ENCODE measurements at places on chromosomes 3 and 15.
A peak's percentile ranks its signal among the peaks of the same experiment; 100 is the strongest.

GRCh38 chr3:168061332-168061996 is 34.3 kb downstream of the GOLIM4 start:
- no peak for DNase-seq

DNA sequence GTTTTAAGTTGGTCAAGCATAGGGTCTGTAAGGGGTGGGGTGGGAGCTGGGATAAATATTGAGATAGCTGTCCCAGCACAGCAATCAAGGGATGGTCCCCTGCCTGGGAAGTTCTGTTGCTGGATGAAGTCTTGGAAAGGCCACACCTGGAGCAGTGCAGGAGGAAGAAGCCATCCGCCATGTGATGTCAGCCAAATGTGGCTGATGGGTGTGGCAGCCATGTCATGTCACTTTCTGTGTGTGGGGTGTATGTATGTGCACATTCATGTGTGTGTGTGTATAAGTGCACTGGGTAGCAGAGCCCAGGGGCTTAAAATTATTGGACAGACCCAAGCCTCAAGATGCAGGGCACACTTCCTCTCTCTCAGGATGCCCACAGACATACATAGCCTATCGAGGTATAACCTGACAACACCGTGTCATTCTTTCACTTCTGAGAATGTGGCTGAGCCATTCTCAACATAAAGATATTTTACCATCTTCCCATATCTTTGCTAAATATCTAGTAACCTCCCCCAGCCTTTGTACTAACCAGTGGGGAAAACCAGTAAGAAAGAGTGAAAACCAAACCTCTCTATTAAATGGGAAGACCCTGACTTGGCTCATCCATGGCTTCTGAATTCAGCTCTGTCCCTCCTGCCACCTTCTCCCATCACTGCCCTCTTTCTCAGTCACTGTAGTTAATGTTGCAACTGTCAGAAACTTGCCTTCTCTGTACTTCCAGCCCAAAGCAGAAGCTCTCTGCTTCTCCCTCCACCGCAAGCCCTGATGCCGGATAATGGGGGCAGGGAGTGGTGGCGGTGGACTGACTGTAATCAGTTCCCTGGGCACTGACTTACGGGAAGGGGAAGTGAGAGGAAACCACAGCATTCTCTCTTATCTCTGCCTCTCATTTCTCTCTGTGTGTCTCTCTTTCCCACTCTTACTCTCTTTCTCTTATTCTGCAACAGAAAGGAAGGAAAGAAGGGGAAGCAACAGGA is 11.2 kb downstream of the TNFSF10 start:
- DNase-seq = no peak

DNA sequence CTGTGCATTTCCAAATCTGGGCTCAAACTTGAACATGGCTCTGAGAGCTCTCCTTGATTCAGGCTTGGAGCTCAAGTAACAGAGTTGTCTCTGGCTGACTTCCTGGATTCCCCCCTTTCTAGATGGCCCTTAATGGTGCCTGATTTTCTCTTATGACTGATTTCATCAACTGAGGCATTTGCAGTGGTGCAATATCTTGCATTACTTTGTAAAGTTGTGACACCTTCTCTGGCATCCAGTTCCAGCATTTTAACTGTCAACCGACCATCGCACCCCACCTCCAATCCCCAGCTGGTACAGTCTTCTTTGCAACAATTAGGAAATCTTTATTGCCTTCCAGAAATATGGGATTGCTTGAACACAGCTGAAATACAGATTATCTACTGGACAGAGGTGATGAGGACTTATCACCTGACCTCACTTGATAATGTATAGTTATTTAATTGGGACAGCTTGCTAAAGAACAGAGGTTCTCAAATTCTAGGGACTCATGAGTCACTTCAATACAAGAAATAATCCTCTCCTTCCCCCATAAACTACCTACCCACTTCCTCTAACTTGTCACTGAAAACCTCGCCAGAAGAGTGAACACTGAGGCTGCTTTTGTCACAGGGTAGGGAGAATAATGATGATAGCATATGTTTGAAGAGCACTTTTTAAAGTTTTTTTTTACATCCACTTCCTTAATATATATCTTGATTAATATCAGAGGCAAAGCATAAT is 41.8 kb downstream of the FILIP1L start:
- no peak for DNase-seq

GRCh38 chr15:83205725-83206324 is 1.8 kb downstream of the HDGFL3 start:
- DNase-seq = no peak

- DNase-seq = no peak
Observed at GRCh38 chr3:59535791-59536221, 486.0 kb upstream of the CFAP20DC start.

DNA sequence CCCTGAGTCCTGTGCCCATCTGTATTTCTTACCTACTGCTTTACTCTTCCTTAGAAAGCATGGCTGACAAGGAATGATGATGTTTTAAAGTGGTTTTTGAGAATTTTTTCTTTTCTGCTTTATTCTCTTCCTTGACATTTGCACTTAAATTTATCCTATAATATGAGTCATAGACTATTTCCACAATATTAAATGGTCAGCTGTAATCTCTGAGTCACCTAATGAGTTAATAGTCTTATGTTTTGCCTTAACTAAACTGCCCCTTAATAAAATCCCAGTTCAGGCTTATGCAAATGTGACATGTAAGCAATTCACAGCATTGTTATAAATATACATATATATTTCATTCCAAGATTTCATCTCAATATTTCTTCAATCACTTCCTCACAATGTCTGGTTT is 23.8 kb downstream of the MEIS2 start:
- no peak for DNase-seq

- no peak for DNase-seq
Observed at GRCh38 chr15:101288905-101289513, 6.0 kb downstream of the SNRPA1 start.

GRCh38 chr3:120049881-120050539 is 44.2 kb downstream of the GSK3B start:
- no peak for DNase-seq

DNA sequence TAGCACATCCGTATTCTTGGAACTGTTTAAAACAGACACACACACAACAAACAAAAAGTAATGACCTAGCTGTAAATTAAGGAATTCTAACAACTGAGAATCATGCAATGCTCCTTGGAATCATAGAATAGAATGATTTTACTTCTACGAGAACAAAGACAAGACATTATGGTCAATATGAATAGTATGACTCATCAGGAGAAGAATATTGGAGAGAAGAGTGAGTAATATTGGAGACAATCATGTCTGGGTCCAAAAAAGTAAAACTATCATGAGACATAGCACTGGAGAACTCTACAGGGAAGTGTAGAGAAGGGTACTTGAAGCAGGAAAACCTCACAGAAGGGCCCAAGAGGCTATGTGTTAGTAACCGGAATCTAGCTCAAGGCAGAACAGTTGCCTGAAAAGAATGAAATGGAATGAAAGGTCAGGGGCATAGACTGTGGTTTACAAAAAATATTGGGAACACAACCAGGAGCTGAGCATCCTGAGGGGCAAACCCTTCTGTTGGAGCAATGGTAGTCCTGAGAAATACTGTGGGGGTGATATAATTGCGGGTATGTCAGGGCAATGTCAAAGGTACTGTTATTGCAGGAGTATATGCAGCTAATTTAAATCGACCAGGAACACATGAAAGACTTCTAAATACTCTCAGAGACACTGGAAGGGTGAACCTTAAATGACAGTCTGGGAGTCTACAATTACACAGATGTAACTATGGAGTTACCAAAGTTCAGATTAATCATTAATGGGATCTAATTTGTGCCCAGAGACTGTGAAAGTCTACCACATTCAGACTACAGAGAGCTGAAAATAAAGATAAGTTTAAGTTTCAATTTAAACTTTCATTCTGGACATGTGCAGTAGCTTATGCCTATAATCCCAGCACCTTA is 201.2 kb downstream of the BCHE start:
- no peak for DNase-seq

GRCh38 chr3:105032541-105032940 is 334.2 kb upstream of the ALCAM start:
- no peak for DNase-seq

DNA sequence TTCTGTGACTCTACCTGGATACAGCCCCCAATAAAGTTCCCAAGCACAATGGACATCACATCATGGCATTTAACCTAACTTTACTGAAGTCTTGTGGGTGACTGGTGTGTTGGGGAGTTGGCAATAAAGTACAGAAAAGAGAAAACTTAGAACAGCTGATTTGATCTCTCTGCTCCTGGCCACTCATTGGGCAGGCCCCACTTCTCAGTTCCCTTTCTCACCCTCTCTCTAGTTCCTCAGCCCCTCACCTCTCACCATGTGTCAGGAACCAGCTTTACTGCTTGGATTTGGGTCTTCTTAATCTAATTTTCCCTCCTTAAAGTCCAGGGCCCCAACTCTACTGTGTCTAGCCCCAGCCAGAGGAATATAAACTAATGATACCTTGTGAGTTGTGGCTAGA is 713 bp upstream of the MUC13 start:
- DNase-seq = no peak

DNA sequence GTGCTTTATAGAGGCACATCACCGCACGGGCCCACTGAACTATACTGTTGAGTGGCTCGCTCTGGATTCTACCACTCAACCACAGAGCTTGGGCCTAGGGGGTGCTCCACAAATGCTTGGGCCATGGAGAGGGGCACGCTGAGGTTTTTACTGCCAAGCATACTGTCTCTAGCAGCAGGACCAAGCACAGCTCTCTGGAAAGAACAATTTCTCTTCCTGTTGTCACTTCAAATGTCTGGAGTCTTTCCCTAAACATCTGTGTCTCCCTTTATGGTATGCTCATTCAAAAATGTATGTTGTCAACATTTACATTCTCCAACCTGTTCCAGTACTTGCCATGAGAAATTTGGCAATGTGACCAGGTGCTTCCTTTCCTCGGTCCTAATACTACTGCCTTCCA is 114.7 kb upstream of the TPM1 start:
- DNase-seq = no peak

GRCh38 chr3:69926385-69926784 is 73.1 kb upstream of the SAMMSON start:
- DNase-seq = no peak

- DNase-seq = no peak
Observed at GRCh38 chr3:114597871-114598270, 304.0 kb downstream of the TIGIT start.

DNA sequence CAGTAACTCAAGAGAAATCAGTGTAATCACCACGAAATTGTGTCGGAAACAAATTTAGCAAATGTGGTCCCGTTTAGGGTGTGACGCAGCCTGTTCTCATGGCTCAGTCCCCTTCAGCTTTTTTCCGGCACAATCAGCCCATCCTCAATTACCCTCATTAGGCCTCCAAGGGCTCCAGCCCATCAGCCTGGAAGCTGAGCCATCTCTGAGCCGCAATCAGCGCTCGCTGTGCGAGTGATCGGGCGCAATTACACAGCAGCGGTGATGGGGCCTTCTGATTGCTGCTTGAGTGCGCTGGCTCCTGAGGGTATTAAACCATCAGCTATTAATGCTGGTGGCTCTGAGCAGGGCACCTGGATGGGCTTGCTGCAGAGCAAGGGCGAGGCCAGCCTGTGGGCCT is 55.6 kb downstream of the PLXNA1 start:
- DNase-seq = no peak

DNA sequence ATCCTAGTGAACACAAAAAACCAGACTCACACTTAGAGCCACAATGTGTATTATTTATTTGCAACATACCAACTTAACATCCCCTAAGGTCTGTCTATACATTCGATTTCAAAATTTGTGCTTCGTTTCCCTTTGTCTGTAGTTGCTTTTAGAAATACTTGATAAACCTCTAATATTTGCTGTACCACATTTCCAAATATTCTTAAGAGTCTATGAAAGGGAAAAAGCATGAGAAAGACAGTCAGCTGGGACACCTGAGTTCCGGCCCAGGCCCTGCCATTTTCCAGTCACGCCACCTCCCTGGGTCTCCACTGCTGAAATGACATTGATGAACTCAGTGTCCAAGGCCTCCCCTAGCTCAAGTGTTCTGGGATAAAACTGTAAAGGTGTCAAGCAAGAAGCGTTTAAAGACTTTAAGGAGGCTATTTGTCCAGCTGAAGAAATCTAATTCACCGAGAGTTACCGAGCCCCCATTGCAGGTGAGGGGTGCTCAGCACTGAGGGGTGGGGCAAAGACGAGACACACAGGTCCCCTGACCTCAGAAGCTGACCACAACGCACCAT is 26.6 kb downstream of the LRRC2 start:
- no peak for DNase-seq

GRCh38 chr3:111496894-111497559 is 45.0 kb upstream of the CD96 start:
- DNase-seq = no peak

GRCh38 chr3:132561003-132561402 is 36.1 kb upstream of the ACKR4 start:
- DNase-seq = no peak

DNA sequence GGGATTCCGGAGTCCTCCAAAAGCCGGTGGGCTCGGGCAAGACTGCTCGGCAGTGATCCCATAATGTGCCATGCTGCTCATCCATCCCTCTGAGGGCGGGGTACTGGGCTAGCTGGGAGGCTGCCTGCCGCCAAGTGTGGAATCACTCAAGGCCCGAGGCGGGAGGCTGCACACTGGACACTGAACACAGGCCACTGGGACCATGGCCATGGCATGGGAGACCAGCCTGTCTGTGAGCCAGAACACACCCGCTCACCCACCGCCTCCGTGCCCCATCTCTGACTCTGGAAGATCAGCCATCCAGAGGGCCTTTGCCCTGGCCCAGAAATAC is 1.4 kb downstream of the C3orf22 start:
- no peak for DNase-seq

- DNase-seq = peak; percentile 87
Observed at GRCh38 chr15:57218826-57219576, 157.3 kb upstream of the CGNL1 start.

DNA sequence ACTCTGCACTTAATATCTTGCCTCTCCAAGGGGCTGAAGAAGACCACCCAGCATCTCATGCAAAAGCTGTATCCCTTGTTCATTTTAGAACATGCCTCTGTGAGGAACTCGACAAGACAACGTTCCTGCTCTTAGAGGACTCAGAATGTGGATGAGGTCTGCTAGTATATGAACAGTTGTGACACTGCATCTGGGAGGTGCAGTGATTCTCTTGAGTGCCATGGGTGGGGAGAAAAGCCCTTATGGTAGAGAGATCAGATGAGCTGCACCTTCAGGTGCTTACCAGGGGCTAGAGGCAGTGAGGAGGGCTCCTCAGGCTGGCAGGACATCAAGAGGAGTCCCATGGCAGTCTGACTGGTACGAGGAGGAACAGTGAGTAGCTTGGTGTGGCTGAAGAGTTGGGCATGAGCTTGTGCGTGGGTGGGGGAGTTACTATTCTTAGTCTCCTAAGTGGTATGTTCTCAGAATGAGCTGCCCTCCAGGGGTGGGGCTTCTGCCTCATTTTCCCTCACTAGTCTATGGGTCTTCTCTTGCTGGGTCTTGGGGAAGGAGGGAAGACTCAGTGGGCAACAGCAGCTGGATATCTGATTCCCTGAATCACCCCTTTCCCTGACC is 56.7 kb upstream of the ATP2B2 start:
- DNase-seq = no peak

- no peak for DNase-seq
Observed at GRCh38 chr15:55546718-55547117, 38.7 kb upstream of the DNAAF4 start.

GRCh38 chr15:31215490-31216214 is 111.0 kb upstream of the KLF13 start:
- DNase-seq = no peak
